ENCODE measurements at places on chromosomes 4 and X. TPM values are rescaled to one million over a fixed set of nuclear protein-coding genes. Genes with fewer than 3 reads are reported as not detected.

The FHL1 gene
- total RNA-seq: 888 TPM

The TXK gene
- total RNA-seq: 0.52 TPM

The VEGFC gene
- total RNA-seq: 6.8 TPM

The UGT2B10 gene
- total RNA-seq: 0.52 TPM

The DCX gene
- total RNA-seq: 3.7 TPM

The TLR3 gene
- total RNA-seq: 1.0 TPM

The ARMCX1 gene
- 91.3 TPM for total RNA-seq

The OFD1 gene
- 7.3 TPM for total RNA-seq

The NAT8L gene
- total RNA-seq: 1.0 TPM

The EXOC1L gene
- 2.6 TPM for total RNA-seq

The F8A2 gene
- total RNA-seq: not detected

The ADH1C gene
- 13.0 TPM for total RNA-seq

The ZNF595 gene
- total RNA-seq: 16.2 TPM

The KDR gene
- 49.1 TPM for total RNA-seq

The DRP2 gene
- total RNA-seq: 1.0 TPM

The CPE gene
- total RNA-seq: 89.8 TPM

The CDKL5 gene
- total RNA-seq: 4.2 TPM

Data from skeletal muscle tissue (tissue), 5 donors.